ENCODE measurements at places on chromosomes 4 and X. TPM values are rescaled to one million over a fixed set of nuclear protein-coding genes. Genes with fewer than 3 reads are reported as not detected.

DNA sequence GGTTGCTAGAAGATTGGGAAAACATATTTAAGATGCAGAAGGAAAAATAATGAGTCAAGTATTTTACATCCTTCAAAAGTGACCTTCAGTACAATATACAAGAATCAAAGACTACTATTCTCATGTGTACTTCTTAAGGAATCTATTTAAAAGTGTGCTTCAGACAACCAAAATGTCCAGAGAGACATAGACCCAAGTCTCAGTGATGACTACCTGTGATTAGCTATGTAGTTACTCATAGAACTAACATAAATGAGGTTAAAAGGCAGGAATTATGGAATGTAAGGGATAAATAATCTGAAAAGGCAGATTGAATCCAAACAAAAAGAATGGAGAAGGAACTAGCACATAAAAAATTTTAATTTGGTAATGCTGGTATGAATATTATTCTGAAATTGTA is 634.7 kb upstream of the FAM241A start:
- H3K36me3 ChIP-seq: no peaks in the 10 kb centered on the region
- no peaks in the 10 kb centered on the region for H3K4me1 ChIP-seq
- no peaks in the 10 kb centered on the region for H3K27me3 ChIP-seq
- H3K27ac ChIP-seq: no peak overlapping the region

DNA sequence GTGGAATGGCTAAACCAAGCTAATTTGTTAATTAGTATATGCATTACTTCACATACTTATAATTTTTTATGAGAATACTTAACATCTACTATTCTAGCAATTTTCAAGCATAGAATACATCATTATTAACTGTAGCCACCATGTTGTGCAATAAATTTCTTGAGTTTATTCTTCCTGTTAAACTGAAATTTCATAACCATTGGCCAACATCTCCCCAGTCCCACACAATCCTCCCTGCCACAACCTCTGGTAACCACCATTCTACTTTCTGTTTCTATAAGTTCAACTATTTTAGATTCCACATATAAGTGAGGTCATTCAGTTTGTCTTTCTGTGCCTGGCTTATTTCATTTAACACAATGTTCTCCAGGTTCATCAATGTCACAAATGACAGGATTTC is 208.5 kb downstream of the PPP4R3C start:
- H3K4me1 ChIP-seq: no peaks in the 10 kb centered on the region
- H3K4me3 ChIP-seq: no peak overlapping the region
- H3K36me3 ChIP-seq: no peaks in the 10 kb centered on the region
- no peaks in the 10 kb centered on the region for H3K27me3 ChIP-seq
- H3K27ac ChIP-seq: no peak overlapping the region

DNA sequence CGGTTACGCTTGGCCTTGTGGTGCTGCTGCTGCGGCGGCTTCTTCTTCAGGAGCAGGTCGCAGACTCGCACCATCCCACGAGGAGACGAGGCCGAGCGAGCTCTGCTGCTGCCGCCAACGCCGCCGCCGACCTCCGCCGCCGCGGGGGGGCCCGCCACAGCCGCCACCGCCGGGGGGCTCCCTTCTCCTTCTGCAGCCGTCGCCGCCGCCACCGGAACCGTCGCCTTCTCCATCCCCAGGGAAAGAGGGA is 237 bp downstream of the ANKRD17 start:
- H3K36me3 ChIP-seq: no peaks in the 10 kb centered on the region
- H3K4me1 ChIP-seq: peaks cover 43% of the 10 kb centered on the region
- peak overlapping the region; percentile 96 for H3K27ac ChIP-seq
- no peaks in the 10 kb centered on the region for H3K27me3 ChIP-seq
- no peak for DNase-seq
- peak overlapping the region; percentile 87 for H3K4me3 ChIP-seq

GRCh38 chr4:109359040-109359646 is 56.7 kb upstream of the COL25A1 start:
- DNase-seq: no peak
- no peak overlapping the region for H3K27ac ChIP-seq
- H3K4me1 ChIP-seq: no peaks in the 10 kb centered on the region
- H3K36me3 ChIP-seq: no peaks in the 10 kb centered on the region

Gene GIMD1
- polyA plus RNA-seq: not detected
